ENCODE measurements at places on chromosomes 16 and 17. TPM values are rescaled to one million over a fixed set of nuclear protein-coding genes. Genes with fewer than 3 reads are reported as not detected.

DNA sequence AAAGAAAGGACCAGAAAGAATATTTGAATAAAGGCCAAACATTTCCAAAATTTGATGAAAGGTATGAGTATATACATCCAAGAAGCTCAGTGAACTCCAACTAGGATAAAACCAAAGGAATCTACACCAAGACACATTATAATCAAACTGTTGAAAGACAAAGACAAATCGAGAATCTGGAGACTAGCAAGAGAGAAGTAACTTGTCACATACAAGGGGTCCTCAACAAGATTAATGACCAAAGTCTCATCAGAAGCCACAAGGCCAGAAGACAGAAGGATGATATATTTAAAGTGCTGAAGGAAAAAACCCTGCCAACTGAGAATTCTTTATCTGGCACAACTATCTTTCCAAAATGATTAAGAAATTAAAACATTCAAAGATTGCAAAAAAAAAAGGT lies 9.3 kb upstream of the IL21R start:
- no peak overlapping the region for H3K27ac ChIP-seq
- no peak for DNase-seq
- H3K4me1 ChIP-seq: no peaks in the 10 kb centered on the region
- no peaks in the 10 kb centered on the region for H3K36me3 ChIP-seq

DNA sequence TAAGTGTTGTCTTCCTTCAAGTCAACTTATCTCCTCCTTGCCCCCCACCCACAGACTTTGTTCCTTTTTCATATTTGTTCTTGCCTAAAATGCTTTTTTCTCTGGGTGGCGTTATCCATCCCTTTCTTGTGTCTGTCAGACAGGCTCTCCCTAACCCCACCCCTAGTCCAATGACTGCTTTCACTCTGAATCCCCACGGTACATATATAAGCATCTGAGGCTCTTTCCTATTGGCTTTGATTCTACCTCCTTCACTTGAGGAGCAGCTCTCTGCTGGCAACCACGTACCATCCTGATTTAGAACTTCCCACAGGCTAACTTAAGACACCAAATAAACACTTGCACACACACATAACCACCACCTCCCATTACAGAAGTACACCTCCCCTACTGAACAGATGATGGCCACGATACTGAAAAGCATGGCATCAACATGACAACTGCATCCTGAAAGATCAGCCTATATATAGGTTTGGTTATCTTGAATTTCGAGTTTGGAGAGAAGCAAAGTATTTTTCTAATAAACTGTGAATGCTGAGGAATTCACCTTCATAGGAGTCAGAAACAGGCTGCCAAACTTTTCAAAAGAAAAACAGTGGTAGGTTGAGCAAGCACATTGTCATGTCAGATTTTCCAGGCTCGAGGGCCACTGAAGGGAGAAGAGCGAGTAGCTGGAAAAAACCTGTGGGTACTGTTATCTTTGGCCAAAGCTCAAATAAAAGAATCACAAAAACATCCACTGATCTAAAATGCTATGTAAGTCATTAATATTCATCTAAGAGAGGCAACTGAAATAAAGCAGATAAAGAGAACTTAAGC lies 24.3 kb downstream of the STAT3 start:
- H3K4me3 ChIP-seq: no peak overlapping the region
- H3K4me1 ChIP-seq: peaks cover 32% of the 10 kb centered on the region
- H3K36me3 ChIP-seq: no peaks in the 10 kb centered on the region
- peak; percentile 83 for DNase-seq
- no peak overlapping the region for H3K27ac ChIP-seq
- H3K27me3 ChIP-seq: no peaks in the 10 kb centered on the region

DNA sequence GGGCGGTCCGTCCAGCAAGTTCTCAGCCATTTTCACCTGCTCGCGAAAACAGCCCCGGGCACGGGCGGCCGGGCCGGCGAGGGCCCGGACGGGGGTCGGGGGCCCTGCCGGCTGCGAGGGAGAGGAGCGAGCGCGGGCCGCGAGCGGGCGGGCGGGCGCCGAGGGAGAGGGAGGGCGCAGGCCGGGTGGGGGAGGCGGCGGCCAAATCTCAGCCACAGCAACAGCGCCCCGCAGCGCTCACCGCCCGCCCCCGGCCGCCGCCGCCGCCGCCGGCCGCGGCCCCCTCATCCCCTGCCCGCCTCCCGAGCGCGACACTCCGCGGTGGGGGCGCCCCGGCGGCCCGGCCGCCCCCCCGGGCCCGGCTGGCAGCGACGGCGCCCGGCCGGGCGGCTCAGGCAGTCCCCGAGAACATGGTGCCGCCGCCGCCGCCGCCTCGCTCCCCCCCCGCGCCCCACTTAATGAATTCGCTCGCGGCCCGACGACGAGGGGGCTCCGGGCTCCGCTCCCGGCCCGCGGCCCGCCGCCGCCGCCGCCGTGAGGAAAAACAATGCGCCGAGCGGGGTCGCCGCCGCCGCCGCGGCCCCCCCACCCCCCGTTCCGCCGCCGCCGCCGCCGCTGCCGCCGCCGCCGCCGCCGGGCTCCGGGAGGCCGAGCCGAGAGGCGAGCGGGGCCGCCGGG lies 487 bp downstream of the CREBBP start:
- peak overlapping the region; percentile 99 for H3K4me3 ChIP-seq
- H3K4me1 ChIP-seq: peaks cover 40% of the 10 kb centered on the region
- H3K27me3 ChIP-seq: no peaks in the 10 kb centered on the region
- peak overlapping the region; percentile 99 for H3K27ac ChIP-seq

- H3K4me1 ChIP-seq: no peaks in the 10 kb centered on the region
- no peaks in the 10 kb centered on the region for H3K27me3 ChIP-seq
- DNase-seq: no peak
- H3K4me3 ChIP-seq: no peak overlapping the region
These were observed 44.5 kb downstream of the LAT start for GRCh38 chr16:29029168-29029994.

Gene RAB26
- total RNA-seq: 2.0 TPM

Gene GUCY2D
- total RNA-seq: not detected

- no peak overlapping the region for H3K4me3 ChIP-seq
- no peaks in the 10 kb centered on the region for H3K36me3 ChIP-seq
- no peaks in the 10 kb centered on the region for H3K27me3 ChIP-seq
These were observed 4.8 kb downstream of the PRR11 start for GRCh38 chr17:59160157-59161025.

DNA sequence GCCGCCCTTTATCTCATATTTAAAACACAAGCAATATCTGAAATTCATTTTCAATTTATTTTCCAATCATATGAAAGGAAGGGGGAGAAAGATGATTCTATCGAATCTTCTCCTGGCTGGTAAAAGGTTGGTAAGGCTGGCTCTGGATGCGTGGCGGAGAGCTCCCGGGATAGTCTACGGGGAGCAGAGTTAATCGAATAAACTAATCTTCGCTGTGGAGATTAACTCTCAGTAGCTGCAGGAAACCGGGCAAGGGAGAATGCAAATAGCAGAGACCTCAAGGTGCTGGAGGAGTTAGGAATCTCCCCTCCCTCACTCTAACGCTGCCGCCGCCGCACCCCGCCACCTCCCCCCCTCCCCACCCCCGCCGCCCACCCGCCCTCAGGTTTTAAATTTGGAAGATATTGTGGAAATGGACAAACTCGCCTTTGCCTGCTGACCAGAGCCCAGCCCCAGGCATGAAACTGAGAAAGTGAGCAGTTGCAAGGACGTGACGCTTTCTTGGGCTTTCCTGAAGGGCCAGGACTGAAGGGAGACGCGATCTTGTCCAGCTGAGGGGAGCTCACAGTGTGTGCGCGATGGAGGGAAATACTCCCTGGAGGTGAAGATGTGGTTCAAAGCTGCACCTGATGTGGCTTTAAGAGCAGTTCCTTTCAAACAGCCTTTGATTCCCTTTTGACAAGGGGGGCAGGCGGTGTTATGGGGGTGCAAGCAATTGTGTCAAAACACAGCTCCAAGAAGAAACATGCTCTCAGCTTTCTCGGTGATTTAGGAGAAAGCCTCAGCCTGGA lies 308.2 kb upstream of the IRX3 start:
- no peaks in the 10 kb centered on the region for H3K4me1 ChIP-seq
- peaks cover 4% of the 10 kb centered on the region for H3K27me3 ChIP-seq
- DNase-seq: no peak
- H3K27ac ChIP-seq: no peak overlapping the region
- H3K4me3 ChIP-seq: no peak overlapping the region

All from adrenal gland (tissue), 19 donors.